ENCODE measurements at places on chromosomes 12 and 14.

DNA sequence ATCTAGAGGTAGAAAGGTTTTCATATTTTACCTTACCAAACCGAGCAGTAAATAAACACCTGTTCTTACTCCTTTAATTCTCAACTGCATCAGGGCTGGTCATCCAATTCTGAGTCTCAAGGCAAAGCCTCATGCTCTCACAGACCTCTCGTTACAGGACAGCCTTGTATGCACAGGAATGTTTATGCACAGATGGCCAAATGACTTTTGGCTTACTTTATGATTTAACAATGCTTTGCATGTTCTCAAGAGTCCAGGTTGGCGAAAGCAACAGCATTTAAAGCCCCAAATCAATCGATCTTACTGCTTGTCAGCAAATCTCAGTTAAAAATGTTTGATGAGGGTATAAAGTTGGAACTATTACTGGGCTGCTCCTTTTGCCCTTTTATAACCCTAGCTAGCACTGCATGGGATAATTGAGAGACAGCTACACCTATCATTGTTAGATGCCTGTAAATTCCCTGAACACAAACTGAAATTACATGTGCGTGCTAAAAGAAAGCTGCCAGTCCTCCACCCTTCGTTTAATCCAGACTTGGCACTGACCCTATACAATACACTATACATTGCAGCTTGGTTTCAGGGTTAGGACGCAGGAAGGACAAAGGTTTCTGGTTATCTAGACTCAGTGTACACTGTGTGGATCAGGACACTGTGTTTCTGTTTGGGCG is 63.6 kb downstream of the TMCC3 start:
- DNase-seq: no peak

- DNase-seq: no peak
Observed at GRCh38 chr12:63764481-63764880, 15.2 kb upstream of the RXYLT1 start.

DNA sequence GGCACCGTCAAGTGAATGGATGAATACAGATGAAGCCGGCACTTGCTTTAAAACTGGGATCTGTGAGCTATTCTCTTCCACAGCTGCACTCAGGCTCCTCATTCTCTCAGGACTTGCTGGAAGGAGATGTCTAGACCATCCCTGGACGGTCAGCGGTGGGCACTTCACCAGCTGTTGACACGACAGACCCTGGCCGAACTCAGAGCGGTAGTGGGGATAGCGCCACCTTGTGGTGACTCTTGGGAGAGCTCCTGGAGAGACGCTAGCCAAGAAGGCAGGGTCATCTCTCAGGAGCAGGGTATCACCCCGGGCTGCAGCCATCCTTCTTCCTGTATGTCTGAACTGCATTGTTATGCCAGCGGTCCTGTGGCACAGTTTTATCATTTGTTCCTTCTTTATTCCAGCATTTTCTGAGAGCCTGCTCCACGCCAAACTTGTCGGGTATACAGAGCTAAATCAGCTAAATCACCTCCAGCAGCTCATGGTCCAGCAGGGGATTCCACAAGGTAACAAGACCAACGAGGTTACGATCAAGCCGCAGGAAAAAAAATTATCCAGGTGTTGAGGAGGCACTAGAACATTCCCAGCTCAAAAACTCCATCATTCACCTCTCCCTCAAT is 10.0 kb downstream of the WNT1 start:
- peak; percentile 54 for DNase-seq

DNA sequence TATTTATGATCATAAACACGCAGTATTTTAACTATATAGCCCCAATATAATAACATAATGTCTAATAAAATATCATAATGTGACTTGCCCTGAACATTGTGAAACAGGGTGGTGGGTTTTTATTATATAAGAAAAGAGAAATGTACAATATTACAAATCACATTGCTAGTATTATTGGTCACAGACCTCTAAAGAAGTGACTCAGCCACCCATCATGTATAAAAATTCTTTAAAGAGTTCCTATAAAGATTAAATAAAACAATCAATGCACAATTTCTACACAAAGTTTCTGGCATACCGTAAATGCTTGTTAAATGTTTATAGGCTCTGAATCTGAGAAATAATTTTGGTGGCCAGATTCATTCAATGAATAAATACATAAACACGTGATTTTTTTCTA is 28.9 kb downstream of the ABCC9 start:
- no peak for DNase-seq

- DNase-seq: no peak
Observed at GRCh38 chr12:20183563-20183962, 184.8 kb upstream of the PDE3A start.

DNA sequence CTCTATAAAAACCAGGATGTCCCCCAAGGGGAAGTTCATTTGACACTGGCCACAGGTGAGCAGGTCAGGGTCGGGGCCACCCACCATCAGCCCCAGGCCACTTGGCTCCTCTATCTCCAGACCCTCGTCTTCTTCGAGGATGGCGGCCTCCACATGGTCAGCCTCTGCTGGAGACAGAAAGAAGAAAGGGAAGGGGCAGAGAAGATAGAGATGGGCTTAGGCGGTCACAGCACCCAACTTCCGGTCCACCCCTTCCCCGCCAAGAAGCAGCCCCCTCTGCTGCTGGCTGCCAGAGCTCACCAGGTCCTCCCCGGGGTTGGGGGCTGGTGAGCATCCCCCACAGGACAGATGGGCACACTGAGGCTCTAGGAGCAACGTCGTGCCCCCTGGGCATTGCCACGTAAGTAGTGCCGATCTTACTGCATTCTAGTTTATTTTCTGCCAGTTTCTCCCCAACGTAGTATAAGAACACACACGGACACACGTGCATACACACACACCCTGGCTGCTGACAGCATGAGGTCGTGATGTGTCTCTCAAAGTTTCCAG is 14.2 kb downstream of the BCL11B start:
- no peak for DNase-seq

DNA sequence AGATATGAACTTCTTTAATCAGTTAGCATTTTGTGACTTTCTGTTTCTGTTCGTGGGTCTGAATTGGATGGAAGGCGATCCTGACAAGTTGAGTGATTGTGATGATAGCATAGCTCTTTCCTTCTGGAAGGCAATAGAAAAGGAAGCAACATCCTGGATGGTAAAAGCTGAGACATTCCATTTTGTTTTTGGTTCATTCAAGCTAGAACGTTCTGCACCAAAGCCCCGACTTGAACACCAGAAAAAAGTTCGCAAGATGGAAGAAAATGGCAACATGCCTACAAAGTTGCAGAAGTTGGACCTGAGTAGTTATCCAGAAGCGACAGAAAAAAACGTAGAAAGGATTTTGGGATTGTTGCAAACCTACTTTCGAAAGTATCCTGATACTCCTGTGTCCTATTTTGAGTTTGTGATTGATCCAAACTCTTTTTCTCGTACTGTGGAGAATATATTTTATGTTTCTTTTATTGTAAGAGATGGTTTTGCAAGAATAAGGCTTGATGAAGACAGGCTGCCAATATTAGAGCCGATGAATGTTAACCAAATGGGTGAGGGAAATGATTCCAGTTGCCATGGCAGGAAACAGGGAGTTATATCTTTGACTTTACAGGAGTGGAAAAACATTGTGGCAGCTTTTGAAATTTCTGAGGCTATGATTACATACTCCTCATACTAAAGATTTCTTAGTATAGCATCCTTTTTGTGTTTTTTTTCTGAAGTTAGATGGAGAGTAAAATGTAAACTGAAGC is 896 bp downstream of the EID3 start:
- DNase-seq: no peak

DNA sequence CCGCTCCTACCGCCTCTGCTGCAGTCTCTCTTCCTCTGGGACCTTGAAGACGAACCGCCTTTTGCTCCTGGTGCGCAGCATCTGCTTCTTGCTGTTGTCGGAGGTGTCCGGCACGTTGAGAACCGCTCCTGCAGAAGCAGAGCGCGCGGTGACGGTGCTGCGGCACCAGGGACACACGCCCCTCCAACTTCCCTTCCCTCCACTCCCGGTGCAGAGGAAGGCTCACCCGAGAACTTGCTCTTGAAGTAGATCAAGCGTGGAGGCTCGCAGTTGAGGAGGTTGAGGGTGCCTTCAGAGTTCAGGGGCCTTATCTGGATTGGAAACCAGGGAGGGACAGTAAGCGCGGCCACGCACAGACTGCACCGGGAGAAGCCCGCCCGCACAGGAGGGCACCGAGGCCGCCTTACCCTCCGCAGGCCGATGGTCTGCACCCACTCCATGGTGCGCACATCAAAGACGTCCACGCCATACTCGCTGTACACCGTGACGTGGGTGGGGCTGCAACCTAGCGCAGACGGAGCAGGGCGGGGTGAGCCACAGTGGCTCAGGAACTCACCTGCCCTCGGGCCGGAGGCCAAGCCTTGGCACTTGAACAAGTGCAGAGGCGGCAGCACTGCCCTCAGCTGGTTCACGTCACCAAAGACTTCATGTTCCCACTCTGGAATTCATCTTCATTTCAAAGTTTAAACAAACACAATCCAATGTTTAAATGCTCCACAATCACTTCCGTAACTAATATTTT is 17.5 kb downstream of the AMN start:
- no peak for DNase-seq

DNA sequence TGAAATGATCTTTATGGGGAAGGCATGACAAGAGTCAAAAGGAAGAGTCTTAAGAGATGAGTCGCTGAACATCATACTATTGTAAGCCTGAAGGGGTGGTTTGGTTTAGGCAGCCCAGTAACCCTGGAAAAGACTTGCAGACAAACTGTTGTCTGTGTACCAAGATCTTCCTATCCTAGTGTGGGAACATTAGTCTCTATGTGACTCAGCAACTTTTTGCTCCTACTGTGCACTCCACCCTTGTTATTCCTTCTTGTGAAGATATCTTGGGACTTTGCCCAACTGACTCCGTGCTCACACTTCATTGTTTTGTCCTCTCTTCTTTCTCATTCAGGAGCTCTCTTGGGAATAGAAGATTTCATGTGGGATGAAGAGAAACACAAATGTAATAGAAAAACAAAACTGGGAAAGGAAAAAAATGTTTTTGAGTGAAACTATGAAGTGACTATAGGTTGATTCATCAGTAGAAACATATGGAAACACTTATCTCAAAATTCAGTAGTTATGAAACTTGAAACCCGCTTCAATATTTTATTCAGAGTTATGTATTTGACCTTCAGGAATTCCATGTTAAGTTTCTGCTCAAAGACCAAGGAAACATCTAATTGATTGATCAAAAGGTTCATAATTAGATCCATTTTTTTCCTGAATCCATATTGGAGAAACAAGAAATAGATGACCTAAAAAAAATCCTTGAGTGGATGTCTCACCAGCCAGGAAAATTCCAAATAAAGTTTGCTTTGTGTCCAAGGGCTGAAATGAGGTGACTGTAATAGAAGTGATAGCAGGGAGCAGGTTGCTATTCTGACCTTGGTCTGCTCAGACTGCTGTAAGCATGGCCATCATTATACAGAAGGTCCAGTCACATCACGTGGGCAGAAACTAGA is 67.2 kb downstream of the BTG1 start:
- DNase-seq: no peak

GRCh38 chr12:29004936-29005304 is 144.2 kb upstream of the FAR2 start:
- no peak for DNase-seq

DNA sequence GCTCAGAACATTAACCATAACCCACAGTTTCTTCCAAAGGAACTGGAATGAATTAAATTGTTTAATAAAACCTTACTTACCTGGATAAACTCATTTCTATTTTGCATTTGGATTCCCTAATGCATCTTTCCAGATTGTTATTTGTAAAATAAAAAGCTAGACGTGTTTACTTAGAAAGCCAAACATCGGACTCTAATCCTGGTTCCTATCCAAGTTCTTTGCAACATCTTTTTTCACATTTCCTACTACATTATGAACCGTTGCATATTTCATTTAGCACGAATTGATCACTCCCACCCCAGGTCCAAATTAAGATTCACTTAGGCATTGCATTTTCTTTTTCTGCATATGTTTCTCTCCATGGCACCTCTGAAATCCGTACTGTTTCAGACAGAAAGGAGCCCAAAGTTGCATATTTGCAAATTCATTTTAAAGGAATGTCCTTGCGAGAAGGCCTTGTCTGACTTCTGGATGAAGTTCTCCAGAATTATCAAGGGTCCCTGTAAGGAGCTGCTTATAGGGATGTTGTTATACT is 164.4 kb upstream of the GSC start:
- DNase-seq: no peak

- DNase-seq: no peak
Observed at GRCh38 chr12:49969027-49969426, 3.7 kb upstream of the AQP6 start.

DNA sequence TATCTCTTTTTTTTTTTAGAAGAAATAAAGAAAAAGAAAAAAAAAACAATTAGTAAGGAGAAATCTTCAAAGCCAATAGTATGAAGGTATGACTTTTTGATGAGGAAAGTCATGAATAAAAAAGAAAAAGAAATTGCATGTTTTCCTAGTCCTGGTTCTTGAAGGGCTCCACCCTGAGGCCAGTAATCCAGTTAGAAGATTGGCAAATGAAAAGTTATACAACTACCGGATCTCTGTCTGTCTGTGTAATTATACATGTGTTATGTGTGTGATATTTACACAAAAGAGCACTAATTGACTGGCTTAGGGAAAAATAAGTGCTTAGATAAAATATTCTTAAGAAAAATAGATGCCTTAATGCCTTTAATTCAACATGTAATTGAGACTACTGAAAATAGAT is 28.4 kb downstream of the SDR9C7 start:
- DNase-seq: no peak

GRCh38 chr14:30906752-30907658 is 32.6 kb downstream of the COCH start:
- no peak for DNase-seq

DNA sequence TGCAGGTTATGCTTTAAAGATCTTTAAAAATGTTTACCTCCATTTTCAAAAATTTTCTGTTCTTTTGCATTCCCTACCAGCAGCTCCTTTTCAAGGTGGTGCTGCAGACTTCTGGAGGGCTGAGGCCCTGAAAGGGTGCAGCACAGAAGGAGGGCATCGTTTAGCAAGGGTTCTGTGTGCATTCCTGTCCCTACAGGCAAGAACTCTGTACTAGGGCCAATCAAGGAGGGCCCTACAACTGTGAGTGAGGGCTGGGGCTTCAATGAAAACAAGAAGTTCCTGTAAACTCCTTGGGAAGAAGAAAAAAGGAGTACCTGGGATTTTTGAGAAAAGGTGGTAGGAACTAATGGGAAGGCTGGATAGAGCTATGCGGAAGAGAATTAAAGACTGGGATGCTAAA is 50.7 kb upstream of the CSRP2 start:
- DNase-seq: no peak

DNA sequence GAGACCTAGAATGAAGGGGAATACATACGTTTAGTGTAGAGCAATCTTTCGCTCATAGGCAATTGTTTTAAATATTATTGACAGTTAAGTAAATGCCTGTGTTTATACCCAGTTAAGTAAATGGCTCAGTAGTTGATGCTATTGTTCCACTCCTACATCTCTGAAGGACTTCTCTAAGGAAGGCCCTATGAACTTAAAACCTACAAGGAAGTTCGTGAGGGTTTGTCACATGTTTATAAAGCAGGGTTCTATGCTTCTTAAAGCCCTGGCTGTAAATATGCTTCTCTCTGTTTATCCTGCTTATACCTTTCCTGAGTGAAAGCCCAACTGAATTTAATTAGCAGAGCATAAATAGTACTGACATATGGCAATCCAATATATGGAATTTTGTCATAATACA is 282.1 kb upstream of the NPAS3 start:
- no peak for DNase-seq

- DNase-seq: no peak
Observed at GRCh38 chr12:79360286-79360685, 330.5 kb downstream of the PAWR start.

- no peak for DNase-seq
Observed at GRCh38 chr14:87869619-87870583, 123.1 kb downstream of the GALC start.

GRCh38 chr12:39813776-39814175 is 194.2 kb upstream of the ABCD2 start:
- DNase-seq: no peak

- no peak for DNase-seq
Observed at GRCh38 chr12:129938089-129938488, 34.3 kb upstream of the TMEM132D start.
